ENCODE measurements at places on chromosomes 7 and 10. TPM values are rescaled to one million over a fixed set of nuclear protein-coding genes. Genes with fewer than 3 reads are reported as not detected.

The TRIL gene
- 21.7 TPM for polyA plus RNA-seq

The ATRNL1 gene
- 0.45 TPM for polyA plus RNA-seq

The C7orf57 gene
- not detected for polyA plus RNA-seq

DNA sequence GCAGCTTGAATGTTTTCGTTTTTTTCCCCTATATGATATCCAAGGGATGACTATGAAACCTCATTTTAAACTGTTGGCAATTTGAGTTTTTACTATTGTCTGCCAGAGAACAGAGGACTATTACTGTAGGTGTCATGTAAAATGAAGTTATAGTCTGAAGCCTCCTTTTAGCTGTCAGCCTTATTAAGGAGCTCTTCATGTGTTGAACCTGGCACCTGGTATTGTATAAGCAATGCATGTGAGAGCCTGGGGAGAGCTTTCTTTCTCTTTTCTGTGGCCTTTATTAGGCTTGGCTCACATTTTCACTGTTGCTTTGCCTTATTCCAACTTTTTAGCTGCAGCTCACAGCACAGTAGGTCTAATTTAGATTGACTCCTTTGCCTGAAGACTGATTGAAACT, 119.1 kb upstream of the FOXP2 start:
- DNase-seq = no peak

The TMEM178B gene
- 0.57 TPM for polyA plus RNA-seq

GRCh38 chr7:101859411-101860106, 42.1 kb downstream of the CUX1 start:
- DNase-seq = peak; percentile 27

DNA sequence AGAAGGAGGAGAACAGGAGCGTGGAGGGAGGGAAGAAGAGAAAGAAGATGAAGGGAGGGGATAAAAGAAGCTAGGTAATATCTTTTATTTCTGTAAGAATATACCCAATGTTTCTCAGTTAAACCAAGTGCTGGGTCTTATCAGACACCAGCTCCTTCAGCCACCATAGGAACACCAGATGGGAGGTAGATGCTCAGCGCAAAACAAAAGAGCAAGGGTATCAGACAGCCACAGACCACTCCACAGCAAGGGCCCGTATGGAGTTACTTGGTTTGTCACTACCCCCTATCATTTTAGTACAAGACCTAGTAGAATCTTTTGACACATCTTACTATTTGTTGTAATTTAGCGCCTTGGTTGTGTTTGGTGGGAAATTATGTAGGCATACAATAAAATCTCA, 65.9 kb upstream of the FAM133B start:
- DNase-seq = no peak

DNA sequence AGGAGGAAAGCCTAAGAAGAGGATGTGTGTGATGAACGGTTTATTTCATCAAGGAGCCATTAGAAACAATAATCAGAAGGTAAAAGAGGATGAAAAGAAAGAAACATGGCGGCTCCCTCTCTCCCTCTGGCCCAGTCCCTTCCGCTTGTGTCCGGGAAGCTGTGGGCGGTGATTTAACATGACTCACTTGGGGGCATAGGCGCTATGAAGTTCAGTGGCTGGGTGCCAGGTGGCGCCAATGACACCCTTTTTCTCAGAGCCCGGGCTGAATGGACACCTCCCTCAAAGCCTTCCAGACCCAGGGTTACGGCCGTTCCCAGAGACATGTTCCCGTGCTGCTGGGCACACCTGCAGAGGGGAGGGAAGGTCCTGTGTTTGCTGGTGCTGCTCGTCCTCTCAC, 244.0 kb downstream of the SKAP2 start:
- no peak for DNase-seq

DNA sequence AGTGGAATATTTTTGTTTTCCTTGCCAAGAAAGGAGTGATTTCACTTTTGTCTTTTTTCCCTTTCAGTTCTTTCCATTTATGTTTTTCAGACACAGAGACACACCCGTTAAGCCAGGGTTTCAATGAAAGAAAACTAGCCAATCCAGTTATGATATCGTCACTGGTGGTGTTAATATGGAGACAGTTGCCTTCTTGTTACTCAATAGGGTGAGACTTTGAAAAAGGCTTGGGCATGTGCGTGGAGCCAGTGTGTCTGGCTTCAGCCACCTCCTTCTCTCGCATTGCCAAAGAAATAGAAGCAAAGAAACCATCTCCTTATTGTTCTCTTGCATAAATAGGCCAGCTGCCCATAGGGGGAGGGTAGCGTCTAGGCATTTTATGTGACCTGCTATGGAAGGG, 84.1 kb upstream of the DLX6 start:
- no peak for DNase-seq

DNA sequence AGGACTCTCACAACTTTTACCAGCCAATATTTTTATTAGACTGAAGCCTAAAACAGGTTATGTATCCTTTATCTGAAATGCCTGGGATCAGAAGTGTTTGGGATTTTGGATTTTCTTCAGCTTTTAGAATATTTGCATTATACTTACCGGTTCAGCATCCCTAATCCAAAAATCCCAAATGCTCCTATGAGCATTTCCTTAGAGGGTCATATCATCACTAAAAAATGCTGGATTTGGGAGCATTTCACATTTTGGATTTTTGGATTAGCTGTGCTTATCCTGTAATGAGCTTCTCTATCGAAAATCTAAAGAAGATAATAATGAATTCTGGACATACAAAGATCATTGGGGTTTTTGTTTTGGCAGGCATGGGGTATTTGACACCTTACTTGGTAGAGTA, 53.0 kb downstream of the RALA start:
- DNase-seq = no peak

The RHOBTB1 gene
- polyA plus RNA-seq = 21.3 TPM

The TUBB8 gene
- not detected for polyA plus RNA-seq

The ARL4A gene
- polyA plus RNA-seq = 18.4 TPM

The BEND7 gene
- 5.9 TPM for polyA plus RNA-seq

- no peak for DNase-seq
Observed at GRCh38 chr10:14377591-14378175, 47.0 kb upstream of the FRMD4A start.

The CTAGE15 gene
- polyA plus RNA-seq = not detected

DNA sequence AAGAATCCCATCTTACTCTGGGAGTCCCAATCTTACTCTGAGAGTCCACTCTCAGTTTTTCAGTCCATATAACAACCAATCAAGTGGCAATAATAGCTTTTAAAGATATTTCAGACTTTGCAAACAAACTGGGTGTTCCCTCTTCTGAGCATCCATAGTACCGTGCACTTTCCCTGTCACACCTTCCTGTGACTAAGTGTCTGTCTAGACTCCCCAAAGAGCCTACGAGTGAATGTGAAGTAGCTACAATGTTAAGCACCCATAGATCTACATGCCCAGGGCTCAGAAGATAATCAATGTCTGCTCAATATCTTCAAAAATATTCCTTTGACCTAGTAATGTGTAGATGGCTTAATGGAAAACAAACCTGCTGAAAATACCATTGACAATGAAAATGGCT, 95.6 kb upstream of the ASAH2 start:
- no peak for DNase-seq

- DNase-seq = no peak
Observed at GRCh38 chr7:87505557-87506245, 30.2 kb upstream of the ABCB4 start.

DNA sequence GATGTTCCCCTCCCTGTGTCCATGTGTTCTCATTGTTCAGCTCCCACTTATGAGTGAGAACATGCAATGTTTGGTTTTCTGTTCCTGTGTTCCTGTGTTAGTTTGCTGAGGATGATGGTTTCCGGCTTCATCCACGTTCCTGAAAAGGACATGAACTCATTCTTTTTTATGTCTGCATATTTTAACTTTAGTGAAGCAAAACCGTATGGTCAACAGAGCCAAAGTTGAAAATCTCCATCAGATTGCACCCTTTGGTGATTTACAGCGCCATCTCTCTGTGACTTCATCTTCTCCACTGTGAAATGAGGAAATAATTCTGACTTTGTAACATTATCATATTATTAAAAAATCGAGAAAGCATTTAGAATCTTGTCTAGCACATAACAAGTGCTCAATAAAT, 132.3 kb upstream of the PLXDC2 start:
- no peak for DNase-seq

GRCh38 chr10:11658801-11659368, 47.4 kb upstream of the USP6NL start:
- DNase-seq = no peak

The TAS2R3 gene
- 0.66 TPM for polyA plus RNA-seq

- DNase-seq = no peak
Observed at GRCh38 chr7:16416289-16417282, 4.8 kb downstream of the CRPPA start.

- DNase-seq = no peak
Observed at GRCh38 chr7:30931161-30931928, 19.7 kb downstream of the AQP1 start.

The GSDME gene
- 8.0 TPM for polyA plus RNA-seq

The CLEC2L gene
- polyA plus RNA-seq = 1.1 TPM

The FAM25C gene
- polyA plus RNA-seq = not detected

DNA sequence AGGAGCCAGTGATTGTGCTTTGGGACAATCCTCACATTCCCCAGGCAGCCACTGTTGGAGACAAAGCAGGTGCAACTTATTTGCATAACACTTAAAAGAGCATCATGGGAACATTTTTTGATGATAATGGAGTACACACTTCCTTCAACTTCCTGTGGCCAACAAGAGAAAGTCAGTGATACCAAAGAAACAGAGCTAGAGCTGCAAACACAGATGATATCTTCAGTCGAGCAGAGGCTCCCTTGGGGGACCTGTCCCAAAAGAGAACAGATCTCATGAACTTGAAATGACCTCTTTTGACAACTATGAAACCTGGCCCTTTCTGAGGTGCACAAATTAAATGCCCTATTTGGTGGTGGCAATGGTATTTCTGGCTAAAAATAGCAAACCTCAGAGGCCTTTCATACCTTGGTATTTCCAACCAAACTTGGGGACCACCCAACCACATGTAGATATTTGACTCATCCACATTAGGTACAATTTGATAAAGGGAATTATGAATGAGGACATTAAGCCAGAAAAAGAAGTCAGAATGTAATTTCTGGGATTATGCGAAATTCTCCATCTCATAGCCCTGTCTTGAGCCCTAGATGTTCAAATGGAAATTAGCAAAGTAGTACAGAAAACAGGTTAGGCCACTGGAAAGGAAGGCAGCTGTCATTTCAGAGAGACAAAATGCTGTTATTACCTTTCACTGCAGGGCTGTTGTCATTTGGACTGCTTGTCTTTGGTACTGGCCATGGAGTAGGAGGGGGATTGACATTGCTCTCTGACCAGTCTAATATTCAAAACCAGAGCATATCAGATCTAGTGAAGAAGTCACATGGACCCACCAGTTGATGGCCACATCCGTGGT, 146.2 kb downstream of the ICA1 start:
- DNase-seq = no peak

DNA sequence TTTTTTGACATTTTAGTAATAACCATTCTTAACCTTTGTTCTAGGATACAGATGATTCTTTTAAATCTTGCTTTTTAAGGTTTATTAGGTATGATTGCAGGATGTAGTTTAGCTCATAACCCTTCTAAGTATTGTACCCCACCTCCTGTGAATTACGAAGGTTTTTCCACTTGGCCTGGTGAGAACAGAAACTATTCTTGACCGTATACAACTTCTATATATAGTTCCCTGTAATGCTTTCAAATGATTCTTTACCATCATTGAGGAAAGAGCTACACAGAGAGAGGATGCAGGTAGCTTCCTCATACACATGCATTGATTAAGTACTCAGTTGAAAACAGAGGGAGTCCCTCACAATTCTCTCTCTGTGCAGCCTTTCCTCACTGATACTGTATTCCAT, 86.3 kb downstream of the PALS2 start:
- DNase-seq = no peak

The ST8SIA6 gene
- 0.71 TPM for polyA plus RNA-seq

GRCh38 chr10:124943301-124944092, 1.6 kb downstream of the ZRANB1 start:
- no peak for DNase-seq

DNA sequence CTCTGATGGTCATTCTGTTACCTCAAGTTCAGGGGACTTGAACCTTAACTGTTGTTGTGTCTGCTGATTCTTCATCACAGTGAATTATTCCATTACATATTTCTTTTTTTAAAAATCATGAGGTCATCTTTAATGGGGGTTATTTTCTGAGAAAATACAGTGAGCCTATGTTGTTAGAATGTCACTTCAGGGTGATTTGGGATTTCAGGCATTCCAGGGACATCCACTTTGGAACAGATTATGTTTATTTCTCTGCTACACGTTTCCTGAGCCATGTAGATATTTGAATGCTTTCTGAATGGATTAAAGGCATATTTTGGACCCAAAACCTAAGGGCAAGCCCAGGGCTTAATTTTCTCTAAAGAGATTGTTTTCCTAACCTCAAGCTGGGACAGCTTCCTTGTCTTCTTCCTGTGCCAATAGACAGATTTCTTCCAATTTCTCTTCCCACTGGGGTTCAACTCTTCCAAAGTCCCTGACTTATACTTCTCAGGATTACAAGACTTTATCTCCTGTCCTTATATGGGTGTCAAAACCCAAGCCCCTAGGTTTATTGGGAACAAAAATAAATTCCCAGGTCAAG, 271.7 kb downstream of the ARHGAP12 start:
- peak; percentile 56 for DNase-seq

GRCh38 chr10:110818311-110819256, 53.1 kb upstream of the PDCD4 start:
- DNase-seq = no peak

The WASHC2A gene
- 29.7 TPM for polyA plus RNA-seq

DNA sequence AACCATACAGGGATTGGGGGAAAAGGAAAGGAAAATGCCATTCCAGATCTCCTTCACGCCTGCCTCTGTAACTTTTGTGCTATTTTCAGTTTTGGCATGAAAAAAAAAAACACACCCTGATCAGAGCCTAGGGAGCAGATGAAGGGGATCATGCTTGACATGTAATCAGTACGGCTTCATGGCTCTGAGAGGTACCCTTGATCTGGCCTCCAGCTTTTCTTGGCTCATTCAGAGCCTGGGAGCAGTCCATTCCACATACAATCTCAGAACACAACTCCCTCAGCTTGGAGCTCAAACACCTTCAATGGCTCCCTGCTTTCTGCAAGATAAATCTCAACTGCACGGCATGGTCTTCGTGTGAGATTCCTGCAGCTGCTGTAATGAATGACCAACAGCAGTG, 422.8 kb upstream of the ZMIZ1 start:
- DNase-seq = no peak

GRCh38 chr7:111180338-111180737, 89.4 kb downstream of the LRRN3 start:
- DNase-seq = no peak

GRCh38 chr10:114905450-114905849, 32.5 kb upstream of the TRUB1 start:
- no peak for DNase-seq

All from hindlimb muscle (tissue), 1 donor.